ENCODE measurements at places on chromosomes 4 and X. TPM values are rescaled to one million over a fixed set of nuclear protein-coding genes. Genes with fewer than 3 reads are reported as not detected.

GBA3 gene
- total RNA-seq = not detected

MAGEA11 gene
- total RNA-seq = not detected

TEX28 gene
- not detected for total RNA-seq

POLN gene
- total RNA-seq = 2.5 TPM

CTAG2 gene
- total RNA-seq = not detected

LUZP4 gene
- not detected for total RNA-seq

DNA sequence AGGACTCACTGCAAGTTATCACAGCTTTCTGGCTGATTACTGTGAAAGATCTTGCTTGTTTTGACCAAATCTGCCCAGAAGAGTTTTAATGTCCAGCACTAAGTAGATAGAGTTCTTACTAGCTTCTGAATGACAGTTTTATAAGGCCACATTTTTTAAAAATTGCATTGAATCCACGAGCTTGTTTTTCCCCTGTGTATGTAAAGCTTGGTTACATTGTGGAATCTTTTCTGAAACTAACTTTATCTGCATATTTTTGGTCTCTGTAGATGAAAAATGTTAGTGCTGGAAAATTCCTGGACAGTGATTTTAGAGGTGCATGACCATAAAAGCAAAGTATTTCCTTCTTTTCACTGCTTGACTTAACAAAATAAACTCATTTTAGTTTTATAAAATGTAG, 650.3 kb upstream of the FAM241A start:
- DNase-seq = no peak

DNA sequence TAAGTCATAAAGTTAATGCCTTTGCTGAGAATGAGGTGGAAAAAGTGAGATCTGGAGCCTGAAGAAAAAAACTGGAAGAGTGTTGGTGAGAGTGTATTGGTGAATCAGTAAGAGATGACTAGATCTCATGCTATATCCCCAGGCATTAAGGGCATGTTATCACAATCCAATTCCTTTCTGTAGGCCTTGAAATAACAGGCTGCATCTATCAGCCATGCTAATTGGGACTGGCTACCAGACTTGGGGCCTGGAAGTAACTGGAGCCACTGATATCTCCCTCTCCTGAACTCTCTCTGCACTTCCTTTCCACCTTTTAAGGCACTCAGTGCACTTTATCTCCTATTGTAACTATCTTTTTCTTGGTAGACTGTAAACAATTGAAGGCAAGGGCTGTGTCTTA, 88.8 kb upstream of the HPRT1 start:
- no peak for DNase-seq

DNA sequence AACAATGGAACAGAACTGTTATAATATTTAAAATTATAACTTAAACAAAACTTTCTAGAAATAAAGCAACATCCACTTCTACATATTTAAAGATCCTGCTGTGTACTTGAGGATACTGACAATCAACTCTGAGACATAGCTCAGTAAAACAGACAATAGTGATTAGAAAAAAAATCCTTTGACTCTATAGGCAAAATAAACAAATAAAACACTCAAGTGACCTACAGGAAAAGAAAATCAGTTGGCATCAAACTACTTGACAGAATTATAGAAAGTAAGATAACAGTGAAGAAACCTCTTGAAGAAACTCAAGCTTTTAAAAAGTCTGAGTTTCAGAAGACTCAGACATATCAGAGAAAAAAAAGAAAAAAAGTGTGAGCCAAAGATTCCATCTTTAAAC, 55.9 kb upstream of the THOC2 start:
- DNase-seq = no peak

DNA sequence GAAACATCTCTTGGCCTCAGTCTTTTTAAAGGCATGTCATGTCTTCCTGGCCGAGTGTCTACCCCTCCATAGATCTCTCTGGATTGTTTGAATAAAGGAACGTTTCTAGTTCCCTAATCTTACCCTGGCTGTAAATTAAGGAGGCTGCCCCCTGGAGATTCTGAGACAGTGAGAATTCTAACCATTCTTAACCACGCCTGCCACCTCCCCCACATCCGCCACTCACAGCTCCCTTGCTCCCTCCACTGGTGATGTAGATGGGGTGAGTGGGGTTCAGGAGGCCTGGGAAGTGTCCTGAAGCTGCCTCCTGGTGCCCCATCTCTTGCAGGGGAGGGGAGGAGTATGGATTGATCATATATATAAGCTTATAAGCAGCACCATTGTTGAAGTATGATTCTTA, 48.0 kb upstream of the TRIM2 start:
- no peak for DNase-seq

- no peak for DNase-seq
These were observed 560.4 kb downstream of the STPG2 start for GRCh38 chr4:97582890-97583289.

DNA sequence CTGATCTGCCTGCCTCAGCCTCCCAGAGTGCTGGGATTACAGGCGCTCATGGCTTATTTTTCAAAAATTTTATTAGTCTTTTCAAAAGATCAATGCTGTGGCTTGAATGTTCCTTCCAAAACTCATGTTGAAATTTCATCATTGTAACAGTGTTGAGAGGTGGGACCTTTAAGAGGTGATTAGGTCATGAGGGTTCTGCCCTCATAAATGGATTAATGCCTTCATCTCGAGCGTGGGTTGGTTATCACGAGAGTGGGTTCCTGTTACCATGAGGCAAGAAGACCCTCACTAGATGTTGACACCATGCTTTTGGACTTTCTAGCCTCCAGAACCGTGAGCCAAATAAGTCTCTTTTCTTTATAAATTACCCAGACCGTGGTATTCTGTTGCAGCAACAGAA, 30.3 kb downstream of the EIF2S3 start:
- DNase-seq = no peak

DNA sequence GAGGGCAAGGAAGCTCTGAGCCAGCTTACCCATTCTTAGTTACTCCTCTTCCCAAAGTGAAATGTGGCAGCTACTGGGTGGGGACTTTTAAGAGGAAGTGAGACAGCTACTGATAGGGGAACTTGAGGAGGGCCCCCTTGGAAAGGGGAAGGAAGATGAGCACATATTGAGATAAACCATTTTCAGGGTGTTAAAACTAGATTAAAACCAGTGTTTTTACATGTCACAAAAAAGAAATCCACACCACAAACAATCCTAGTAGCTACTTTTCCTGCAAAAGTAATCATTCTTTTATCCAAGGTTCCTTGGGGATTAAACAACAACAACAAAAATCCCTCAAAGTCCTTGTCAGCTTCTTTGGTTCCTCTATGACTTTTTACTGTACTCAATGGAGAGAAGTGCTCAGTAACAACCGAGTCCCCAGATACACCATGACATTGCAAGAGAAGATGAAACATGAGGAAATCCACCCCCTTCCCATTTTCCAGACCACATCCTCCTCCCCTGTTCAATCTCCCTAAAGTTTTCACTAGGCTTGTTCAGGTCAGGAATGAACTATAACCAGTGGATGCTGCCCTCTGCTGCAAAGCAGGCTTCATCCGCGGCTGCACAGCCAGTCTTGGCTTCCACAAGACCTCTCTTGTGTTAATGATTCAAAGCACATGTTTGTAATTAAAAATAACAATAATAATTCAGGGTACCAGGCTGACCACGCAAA, 113.5 kb upstream of the TMEM164 start:
- peak; percentile 12 for DNase-seq

GRCh38 chr4:101304916-101305315, 42.4 kb downstream of the PPP3CA start:
- DNase-seq = no peak

- no peak for DNase-seq
These were observed 97.8 kb downstream of the SYTL5 start for GRCh38 chrX:38103857-38104812.

DNA sequence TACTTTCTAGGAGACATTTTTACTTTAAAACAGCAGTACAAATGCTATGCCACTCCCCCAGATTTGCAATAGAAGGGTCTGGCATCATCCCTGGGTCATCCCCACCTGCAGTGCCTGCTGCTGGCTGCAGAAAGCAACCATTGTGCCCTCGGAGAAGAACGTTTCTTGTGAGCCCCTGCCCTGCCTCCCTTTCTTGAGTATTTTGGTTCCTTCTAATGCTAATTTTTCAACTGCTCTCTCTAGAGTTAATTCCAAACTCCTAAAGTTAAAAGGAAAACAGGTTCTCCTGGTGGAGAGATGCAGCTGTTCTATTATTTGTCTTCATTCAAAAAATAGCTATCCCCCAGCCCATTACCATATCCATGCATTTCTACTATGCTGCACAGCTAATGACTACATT, 107.1 kb downstream of the IDS start:
- no peak for DNase-seq

- DNase-seq = no peak
These were observed 56.1 kb downstream of the FAM13A start for GRCh38 chr4:89000844-89001360.

- DNase-seq = peak; percentile 12
These were observed 97.0 kb upstream of the STOX2 start for GRCh38 chr4:183808097-183808456.

DNA sequence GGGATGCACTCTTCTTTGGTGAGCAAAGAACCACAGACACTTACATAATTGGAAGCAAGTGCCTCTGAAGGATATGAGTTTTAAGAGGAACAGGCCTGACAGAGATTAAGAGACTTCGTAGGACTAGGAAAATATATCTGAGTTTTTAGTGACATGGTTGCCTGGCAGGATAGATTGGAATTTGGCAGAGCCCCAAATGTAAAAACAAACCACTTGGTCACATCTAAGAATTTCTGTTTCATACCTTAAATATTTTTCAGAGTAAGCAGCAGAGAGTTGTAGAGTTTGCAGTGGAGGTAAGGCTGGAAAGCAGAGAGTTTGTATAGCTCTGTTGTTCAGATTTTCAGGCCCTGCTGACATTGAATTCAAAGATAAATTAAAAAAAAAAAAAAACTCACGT, 150.1 kb upstream of the MAGEB2 start:
- DNase-seq = no peak

DNA sequence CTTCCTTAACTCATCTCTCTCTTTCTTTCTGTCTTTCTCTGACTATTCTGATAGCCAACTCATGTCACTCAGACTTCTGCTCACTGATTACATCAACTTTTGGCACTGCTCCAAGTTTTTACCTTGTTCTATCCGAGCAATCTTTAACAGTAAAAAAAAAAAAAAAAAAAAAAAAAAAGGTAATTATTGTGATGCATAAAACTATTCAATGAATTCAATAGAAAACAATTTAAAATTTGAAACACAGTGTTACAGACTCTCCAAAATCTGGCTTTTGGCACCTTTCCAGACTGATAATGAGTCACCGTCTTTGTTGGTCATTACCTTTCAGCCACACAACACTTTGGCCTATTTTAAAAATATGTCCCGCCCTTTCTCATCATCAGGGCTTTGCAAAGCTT, 229.5 kb downstream of the GALNTL6 start:
- DNase-seq = no peak
